ENCODE measurements at places on chromosomes 16 and 17.

DNA sequence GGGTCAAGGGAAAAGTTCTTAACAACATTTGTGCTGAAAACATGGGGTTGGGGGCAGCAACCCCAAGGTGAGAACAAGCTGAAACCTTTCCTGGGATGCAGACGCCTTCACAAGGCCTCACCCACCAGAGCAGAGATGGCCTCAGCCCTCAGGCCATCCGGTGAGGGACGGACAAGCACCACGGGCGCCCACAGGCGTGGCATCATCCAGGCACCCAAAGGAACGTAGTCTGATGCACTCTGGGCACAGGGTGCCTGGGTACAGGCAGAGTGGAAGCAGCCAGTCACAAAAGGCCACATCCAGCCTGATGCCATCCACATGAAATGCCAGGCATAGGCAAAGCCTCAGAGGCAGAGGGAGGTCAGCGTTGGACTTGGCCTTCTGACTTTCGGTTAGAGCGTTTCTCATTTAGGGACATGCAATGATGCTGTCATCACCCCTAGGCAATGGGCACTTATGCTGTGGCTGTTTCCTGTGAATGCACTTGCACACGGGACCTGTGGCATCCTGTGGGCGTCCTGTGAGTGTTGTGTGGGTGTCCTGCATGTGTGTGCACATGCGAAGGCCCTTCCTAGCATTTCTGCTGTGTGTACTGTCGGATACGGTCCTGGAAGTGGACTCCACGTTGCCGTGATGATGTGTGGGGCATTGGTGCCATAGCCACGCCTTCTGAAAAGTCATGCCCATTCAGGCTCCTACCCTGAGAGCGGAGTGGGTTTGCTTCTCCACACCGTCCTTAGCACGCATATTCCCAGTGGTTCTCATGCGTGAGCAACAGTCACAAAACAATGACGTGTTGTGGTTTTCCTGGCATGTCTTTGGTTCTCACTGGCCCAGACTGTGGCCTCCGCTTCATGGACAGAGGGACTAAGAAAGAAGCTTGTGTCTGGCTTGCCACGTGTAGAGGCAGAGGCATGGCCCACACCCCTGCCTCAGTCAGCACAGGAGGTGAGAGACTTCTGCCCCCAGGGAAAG lies 52.7 kb upstream of the ZNF469 start:
- DNase-seq: no peak

DNA sequence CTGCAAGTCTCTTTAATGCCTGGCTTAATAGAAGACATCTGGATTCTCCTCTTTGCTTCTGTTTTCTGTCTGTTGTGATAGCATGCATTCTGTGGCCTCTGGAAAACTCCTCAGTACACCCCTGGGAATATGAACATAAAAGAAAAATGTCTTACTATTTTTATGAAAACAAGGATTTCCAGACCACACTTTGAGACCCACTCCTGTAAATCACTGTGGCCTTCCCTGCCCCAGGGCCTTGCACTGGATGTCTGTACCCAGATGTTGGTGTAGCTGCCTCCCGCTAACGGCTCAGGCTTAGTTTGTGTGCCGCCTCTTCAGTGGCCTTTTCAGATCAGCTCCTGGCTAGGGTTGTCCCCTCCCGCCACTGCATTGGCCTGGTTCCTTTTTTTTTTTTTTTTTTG lies 126.6 kb downstream of the SOCS1 start:
- peak; percentile 97 for DNase-seq

DNA sequence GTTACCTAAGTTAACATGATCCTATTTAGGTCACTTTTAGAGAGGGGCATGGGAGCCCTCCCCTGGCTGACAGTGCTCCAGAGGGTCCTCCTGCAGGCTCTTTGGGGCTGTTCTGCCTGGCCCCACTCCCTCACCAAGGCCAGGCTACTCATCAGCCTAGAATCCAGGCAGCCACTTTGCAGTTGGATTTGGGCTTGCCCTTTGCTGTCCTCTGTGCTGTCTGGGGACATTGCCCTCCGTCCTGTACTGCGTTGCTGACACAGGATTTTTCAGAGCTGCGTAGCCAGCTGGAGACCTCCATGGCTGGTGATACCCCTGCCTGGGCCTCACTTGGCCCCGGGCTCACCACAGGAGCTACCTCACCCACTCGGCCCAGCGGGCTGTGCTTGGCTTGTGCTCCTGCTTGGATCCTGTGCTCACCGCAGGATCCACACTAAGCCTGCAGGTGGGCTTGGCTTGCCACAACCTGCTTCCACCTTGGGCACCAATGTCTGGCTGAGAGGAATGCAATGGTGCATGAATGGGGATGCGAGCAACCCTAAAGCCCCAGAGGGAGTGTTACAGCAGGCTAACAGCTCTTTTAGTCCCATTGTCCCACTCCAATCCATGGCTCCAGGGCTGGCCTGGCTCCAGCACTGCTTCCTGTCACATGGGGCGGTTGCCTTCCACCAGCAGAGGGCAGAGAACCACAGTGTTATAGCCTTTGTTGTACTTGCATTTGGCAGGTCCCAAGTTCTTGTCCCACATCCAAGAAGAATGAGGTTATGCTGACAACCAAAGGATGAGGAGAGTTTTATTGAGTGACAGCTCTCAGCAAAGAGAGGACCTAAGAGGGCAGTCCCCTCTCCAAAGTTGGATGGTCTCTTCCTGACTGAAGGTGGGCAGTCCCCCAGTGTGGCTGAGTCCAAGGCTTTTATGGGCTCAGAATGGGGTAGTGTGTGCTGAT lies 21.5 kb downstream of the CCL4 start:
- no peak for DNase-seq

- no peak for DNase-seq
These were observed 719.7 kb upstream of the CDH8 start for GRCh38 chr16:62755938-62756337.

- peak; percentile 90 for DNase-seq
These were observed 2.0 kb upstream of the C17orf99 start for GRCh38 chr17:78144147-78144719.

DNA sequence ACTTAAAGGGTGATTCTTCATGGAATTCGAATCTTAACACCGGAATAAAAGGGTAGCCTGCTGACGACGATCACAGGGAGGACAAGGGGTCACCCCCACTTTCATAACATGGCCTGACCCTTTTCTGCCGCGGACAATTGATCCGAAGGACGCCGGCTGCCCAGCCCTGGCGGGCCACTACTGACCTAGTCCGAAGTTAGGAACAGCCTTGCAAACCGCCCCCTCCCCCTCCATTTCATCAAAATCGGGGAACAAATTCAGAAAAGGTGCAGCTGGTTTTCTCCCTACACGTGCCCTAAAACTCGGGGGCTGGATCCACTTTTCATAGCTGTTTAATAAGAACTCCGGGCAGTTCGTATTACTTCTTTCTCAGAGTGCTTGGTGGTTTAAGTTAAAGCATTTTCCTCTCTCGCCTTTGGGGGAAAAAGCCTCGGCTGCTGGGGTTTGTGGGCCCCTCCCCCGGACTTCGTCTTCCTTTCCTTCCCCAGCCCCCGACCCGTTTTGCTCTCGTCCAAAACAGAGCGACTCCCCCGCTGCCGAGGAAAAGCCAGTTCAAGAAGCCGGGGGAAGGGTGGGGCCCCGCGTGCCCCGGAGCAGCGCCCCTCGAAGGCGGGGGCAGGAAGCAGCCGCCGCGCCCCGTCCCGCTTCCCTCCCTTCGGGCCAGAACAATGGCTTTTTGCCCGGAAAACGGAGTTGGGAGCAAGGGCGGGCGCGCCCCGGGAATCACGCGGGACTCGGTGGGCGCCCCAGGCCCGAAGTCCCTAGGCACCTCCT lies 641 bp upstream of the CBX2 start:
- peak; percentile 42 for DNase-seq

GRCh38 chr16:25553711-25554436 lies 137.9 kb upstream of the HS3ST4 start:
- peak; percentile 11 for DNase-seq

DNA sequence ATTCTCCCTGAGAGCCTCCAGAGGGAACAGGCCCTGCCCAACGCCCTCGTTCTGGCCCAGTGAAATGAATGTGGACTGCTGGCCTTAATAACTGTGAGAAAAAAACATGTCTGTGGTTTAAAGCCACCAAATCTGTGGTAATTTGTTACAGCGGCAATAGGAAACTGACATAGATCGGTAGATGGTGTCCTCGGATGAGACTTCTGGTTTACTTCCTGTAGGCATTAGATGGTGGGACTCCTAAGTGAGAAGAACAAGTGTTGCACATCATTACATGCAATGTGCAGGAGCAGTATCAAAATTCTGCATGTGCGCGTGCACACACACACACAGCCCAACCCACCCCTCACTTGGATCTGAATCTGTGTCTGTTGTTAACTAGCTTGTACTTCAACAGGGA lies 42.0 kb downstream of the CDK5R1 start:
- DNase-seq: no peak

GRCh38 chr17:81987161-81987770 lies 9.8 kb downstream of the ASPSCR1 start:
- DNase-seq: no peak

DNA sequence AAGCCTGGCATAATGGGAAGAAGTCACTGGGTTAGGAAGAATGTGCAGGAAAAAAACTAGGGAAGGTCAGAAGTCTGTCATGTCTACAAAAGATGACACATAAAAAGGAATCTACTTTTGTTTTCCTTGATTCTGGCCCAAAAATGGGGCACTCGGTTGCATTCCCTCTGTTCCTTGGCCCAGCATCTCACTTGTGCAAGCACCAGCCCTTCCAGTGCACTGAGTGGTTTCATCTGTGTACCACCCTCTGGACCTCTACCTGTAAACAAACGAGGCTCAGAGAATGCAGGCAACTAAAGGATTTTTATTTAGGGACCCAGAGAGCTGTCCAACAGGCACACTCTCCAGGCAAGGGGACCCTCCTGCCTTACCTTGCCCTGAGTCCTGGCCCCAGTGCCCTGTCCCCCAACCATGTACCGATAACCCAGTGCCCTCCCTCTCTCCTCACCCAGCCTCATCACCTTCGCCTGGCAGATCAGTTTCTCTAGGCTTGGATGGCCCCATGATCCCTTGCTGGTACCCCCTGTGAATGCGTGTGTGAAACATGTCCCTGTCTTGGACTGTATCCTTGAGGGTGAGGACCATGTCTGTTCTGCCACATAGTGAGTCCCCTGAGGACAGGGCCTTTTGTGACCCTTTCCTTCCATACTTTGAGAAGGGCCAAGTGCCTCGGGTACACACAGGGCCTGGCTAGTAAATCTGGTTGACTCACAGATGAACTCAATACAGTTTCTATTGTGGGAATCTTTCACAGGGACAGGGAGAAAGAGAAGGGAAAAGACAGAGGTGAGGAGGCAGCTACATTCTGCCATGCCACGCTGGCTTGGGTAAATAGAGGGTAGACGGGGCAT lies 13.3 kb downstream of the NXPH3 start:
- no peak for DNase-seq

DNA sequence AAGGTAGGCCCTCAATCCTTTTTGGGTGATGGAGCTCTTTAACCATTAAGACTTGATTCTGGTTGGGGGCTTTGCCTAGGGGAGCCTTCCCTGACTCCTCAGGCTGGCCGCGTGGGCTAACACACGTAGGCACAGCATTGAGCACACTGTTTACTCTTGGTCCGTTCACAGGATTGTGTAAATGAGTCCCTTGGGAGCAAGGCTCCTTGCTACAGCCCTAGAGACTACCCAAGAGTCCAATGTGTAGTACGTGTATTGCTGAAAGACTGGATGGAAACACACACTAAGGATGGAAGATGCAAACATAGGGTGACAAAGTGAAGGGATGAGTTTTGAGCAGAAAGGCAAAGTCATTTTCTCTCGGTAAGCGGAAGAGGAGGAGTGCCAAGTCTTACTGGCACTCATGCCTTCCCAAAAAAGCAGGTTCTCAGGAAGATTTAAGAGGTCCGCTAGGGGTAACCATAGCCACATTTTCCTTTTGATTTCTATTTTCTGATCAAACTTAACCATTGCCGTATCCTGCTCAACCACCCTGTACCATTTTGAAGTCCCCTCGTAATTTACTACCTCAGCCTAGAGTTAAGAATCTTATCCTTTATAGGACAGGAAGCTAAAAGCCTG lies 911 bp upstream of the ITGA2B start:
- no peak for DNase-seq

- DNase-seq: no peak
These were observed 31.8 kb upstream of the AXIN2 start for GRCh38 chr17:65593092-65593854.

- DNase-seq: no peak
These were observed 51.7 kb upstream of the GSE1 start for GRCh38 chr16:85561248-85562092.

DNA sequence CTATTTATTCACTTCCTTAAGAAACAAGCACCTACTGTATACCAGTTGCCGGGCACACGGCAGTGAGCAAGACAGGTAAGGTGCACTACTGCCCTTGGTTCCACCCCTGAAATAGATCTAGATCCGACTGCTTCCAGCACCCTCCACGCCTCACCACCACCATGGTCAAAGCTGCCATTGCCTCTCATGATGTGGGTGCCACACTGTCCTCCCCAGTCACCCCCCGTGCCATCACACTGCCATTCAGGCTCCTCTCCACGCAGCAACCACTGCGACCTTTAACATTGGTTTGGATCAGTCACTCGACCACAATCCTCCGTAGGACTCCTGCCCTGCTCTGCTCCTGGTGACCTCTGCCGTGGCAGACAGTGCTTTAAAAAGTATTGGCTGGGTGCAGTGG lies 226.8 kb downstream of the CPPED1 start:
- no peak for DNase-seq

GRCh38 chr16:89096768-89097391 lies 3.2 kb downstream of the ACSF3 start:
- peak; percentile 44 for DNase-seq

GRCh38 chr16:47507701-47508100 lies 46.6 kb downstream of the PHKB start:
- DNase-seq: peak; percentile 37

All from fibroblast of villous mesenchyme (primary cell).